ENCODE measurements at places on chromosomes 2 and 18.

GRCh38 chr18:7980656-7981055 is 413.5 kb downstream of the PTPRM start:
- DNase-seq: no peak

GRCh38 chr2:11499081-11499743 is 33.3 kb upstream of the E2F6 start:
- no peak for DNase-seq

GRCh38 chr18:11500153-11501122 is 109.0 kb upstream of the SLC35G4 start:
- no peak for DNase-seq

- DNase-seq: no peak
Measured at GRCh38 chr2:216590780-216591179, 42.4 kb upstream of the IGFBP2 start.

DNA sequence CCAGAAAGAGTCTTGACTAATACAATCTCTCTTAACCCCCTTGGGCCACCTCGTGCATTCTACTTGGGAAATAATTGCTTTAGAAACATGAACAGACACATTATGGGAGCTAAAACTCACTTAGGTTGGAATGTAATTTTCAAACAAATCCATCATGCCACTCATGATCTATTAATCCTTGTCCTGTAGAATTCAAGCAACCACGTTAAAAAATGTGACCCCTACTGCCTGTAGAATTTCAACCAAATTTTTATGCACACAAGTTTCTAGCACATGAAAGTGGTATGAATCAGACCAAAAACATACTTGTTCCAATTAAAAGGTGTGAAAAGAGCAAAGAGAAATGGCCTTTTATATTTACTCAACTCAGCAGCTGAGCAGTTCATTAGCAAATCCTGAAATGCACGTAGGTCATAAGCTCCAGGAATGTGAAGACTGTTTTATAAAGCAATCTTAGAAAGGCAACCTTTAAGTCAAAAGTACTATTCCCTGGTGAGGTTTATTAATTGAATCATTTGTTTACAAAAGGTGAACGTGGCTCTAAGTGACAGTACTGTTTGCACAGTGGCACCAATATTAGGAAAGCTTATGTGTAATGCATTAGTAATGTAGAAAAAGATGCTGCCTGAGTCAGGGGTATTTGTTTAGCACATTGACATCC is 459.4 kb upstream of the UBE2E3 start:
- DNase-seq: no peak

GRCh38 chr2:69618362-69618761 is 25.2 kb downstream of the AAK1 start:
- no peak for DNase-seq

DNA sequence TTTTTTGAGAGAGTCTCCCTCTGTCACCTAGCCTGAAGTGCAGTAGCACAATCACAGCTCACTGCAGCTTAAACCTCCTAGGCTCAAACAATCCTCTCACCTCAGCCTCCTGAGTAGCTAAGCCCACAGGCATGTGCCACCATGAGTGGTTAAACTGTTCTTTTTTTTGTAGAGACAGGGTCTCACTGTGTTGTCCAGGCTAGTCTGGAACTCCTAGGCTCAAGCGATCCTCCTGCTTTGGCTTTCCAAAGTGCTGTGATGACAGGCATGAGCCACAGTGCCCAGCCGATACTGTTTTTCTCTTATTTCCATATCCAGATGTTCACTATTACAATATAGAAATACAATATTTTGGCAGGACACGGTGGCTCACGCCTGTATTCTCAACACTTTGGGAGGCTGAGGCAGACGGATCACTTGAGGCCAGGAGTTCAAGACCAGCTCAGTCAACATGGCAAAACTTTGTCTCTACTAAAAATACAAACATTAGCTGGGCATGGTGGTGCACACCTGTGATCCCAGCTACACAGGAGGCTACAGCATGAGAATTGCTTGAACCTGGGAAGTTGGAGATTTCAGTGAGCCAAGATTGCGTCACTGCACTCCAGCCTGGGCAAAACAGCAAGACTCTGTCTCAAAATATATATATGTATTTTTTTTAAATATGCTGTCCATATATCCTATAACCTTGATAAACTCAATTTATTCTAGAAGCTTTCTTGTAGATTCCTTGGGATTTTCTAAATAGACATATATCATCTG is 24.7 kb downstream of the WDR33 start:
- no peak for DNase-seq

- no peak for DNase-seq
Measured at GRCh38 chr2:64251497-64252250, 107.5 kb upstream of the PELI1 start.

GRCh38 chr2:53129851-53130250 is 637.8 kb upstream of the CHAC2 start:
- no peak for DNase-seq

GRCh38 chr2:231680992-231681852 is 27.1 kb upstream of the PTMA start:
- no peak for DNase-seq

GRCh38 chr2:15120631-15121030 is 440.5 kb downstream of the NBAS start:
- no peak for DNase-seq

GRCh38 chr2:54979321-54980044 is 70.8 kb downstream of the RTN4 start:
- no peak for DNase-seq

DNA sequence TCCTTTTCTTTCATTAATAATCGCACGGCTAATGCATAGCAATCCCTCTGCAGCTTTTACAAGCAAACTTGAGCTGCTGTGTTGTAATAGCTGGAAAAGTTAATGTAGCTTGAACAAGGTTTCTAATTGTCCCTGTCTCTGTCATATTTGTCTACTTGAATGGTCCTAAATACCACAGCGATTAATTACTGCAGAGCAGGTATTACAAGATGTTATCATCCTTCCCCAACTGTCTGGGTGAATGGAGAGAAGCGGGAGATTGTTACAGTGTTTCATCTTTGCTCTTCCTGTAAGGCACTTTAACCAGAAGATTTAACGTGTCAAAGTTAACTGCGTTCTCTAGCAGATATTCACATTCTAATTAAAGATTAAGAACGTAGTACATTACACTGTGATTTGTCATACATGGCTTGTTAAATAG is 422.2 kb upstream of the POU3F3 start:
- DNase-seq: no peak

DNA sequence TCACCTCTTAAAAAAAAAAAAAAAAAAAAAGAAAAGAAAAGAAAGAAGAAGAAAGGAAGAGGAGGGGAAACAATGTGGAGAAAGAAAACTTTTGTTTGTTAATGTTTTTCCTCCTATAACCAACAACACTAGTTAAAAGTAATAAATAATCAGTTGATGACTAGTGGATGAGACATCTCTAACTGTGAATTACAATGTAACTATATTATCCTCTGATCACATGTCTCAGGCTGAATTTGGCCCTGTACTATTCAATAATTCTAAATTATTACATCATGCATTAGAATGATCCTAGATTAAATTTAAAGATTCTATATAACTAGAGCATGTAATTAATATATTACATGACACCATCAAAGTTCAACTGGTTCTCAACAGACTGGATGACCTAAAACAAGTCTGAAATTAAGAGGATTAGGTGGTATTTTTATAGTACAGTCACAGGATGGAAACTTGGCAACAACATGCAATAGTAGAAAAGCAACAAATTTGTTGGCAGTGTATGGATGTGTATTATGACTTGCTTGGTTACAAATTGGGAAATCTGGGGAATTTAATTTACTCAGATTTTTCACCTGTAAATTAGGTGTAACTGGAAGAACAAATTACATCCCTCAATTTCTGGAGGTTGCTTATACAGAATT is 269.3 kb upstream of the SETBP1 start:
- no peak for DNase-seq

DNA sequence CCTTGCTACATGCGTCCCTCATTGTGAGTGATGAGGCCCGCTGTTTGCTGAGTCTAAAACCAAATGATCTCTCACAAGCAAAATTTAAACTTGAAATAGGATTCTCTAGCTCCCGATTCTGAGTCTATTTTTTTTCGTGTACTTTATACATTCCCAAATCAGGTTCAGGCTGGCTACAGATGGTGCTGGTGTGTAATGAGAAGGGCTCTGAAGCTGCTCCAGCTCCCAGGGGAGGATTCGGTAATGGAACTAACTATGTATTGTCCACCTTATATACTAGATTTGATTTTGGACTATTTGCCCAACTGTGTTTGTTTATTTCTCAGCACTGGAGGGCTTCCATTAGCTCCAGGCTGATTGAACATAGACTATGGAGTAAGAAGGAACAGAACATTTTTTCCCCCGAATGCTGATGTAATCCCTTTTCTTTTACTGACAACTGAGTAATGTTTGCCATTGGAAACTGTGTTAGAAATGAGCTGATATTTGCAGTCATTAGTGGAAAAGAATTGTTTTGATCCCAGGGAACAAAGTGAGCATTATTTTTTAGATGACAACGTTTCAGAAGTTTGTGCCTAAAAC is 274.0 kb upstream of the FIGN start:
- no peak for DNase-seq

DNA sequence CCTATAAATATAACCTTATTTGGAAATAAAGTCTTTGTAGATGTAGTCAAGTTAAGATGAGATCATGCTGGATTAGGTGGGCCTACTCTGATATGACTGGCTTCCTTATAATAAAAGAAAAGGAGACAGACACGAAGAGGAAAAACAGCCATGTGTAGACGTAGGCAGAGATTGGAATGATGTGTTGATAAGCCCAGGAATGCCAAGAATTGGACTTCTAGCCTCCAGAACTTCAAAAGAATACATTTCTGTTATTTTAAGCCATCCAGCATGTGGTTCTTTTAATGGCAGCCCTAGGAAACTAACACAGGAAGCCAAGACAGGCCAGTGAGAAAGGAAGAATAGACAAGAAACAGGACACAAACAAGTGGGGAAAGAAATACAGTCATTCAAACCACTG is 68.6 kb downstream of the NYAP2 start:
- DNase-seq: no peak

- no peak for DNase-seq
Measured at GRCh38 chr2:52880872-52881271, 886.7 kb upstream of the CHAC2 start.

DNA sequence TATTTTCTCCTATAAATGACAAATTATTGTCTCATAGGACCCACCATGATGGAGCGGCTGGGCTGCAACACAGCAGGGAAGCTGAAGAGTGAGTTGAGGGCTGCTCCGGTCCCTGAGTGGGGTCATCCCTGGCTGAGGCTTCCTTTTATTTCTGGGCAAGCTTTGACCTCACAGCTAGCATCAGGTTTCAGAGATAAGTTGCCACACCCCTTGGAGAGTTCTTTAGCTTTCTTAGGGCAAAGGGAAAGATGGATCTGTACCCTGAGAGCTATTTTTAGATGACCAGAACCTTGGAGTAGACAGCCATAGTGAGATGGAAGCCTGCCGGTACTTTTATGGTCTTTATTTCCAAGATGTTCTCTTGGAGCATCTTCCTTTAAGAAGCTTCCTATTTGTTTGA is 11.5 kb downstream of the MYL1 start:
- no peak for DNase-seq

DNA sequence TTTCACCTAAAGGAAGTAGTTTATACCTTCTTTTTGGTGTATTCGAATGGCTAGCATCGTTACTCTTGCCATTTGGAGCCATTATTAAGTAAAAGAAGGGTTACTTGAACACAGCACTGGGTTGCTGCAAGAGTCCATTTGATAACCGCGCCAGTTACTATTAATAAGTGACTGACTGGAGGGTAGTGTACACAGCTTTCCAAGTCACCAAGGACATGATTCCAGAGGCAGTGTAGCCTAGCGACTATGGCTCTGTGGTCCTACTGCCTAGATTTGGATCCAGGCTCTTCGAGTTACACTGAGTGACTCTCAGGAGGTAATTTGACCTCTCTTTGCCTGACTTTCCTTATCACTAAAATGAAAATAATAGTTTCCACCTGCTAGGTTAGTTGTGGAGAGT is 206.8 kb downstream of the MEIS1 start:
- no peak for DNase-seq

GRCh38 chr2:232960862-232961261 is 52.2 kb downstream of the NGEF start:
- no peak for DNase-seq

DNA sequence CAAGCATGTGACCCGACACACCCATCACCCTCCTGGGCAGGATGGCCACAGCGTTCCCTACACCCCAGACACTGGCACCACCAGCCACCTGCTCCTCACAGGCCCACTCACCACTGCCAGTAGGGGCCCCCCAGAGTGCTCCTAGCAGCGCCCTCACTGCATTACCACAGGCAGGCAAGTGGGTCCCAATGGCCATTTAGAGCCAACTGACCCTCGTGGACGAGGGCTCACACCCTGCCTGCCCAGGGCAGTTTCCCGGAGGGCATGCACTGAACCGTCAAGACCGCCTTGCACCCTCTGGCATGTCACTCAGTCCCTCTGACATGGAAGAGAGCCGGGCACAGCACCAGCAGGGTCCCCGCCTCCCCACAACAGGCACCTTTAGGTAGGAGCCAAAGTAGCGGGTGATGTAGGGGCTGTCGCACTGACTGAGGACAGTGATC is 7.3 kb downstream of the STK25 start:
- no peak for DNase-seq

GRCh38 chr2:199456383-199457146 is 1.2 kb downstream of the SATB2 start:
- DNase-seq: no peak

GRCh38 chr2:70418514-70418913 is 116.6 kb upstream of the FAM136A start:
- no peak for DNase-seq
